Activated naive CD8-positive, alpha-beta T cell treated with anti-CD3 and anti-CD28 coated beads, Interleukin-2, amount 10 ng/mL, durations not matched to agents 7 days and 5 days (primary cell): ENCODE measurements at places on chromosomes 6 and 20.

DNA sequence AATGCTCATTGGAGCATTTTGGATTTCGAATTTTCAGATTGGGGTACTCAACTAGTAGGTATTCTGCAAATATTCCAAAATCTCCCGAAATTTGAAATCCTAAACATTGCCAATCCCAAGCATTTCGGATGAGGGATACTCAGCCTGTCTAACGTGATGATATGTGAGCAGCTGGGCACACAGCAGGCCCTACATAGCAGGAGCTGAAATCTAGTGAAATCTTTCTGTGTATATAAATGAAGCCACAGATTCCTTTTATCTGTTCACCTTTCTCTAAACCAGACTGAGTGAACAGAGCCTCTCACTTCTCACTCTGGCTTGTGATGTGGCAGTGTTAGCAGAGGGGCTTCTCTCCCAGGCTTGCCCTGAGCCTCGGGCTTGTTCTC is 17.8 kb downstream of the STX16 start:
- DNase-seq: no peak

DNA sequence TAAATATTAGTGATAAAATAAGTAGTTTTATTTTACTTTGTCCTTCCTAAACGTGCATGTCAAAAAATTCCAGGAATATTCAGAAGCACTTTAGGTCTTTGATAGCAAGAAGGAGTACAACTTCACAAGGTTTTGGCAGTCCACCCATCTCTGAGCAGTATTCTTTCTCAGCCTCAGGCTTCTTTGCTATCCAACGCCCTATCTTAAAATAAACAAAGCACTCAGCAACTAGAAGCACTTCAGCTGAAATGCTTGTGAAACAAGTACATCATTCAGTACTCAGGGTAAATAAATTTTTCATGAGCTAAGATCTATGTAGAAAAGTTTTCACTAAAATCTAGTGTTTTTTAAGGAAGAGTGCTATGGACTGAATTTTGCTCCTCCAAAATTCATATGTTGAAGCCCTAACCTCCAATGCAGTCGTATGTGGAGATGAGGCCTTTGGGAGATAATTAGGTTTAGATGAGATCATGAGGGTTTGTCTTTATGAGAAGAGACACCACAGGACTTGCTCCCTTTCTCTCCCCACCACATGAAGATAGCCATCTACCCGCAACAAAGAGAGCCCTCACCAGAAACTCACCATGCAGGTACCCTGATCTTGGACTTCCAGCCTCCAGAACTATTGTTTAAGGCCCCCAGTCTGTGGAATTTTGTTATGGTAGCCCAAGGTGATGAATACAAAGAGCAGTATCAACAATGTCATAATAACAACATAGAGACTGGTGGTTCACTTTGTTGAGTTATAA is 539.1 kb downstream of the TFAP2A start:
- no peak for DNase-seq

GRCh38 chr6:147418523-147418922 is 90.0 kb upstream of the SAMD5 start:
- no peak for DNase-seq

- DNase-seq: no peak
These were observed 27.5 kb downstream of the TOX2 start for GRCh38 chr20:43942201-43942590.

DNA sequence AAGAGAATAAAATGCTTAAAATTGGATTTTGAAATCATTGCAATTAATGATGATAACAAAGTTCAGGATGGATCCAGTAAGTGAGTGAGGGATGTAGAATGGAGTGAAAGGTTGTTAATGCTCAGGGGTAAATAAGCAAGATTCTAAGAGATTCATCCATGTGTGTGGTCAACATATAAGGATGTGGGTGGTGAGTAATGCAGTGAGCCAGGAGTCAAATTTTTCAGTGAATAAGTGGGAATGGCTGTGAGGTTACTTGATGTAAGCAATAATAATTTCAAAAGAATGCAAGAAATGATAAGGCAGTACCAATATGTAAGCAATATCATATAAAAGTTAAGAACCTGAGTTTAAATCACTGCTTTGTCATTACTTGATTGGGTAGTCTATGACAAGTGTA is 207.5 kb upstream of the ADGRB3 start:
- no peak for DNase-seq

- no peak for DNase-seq
These were observed 6.1 kb downstream of the UQCC2 start for GRCh38 chr6:33705268-33705885.

DNA sequence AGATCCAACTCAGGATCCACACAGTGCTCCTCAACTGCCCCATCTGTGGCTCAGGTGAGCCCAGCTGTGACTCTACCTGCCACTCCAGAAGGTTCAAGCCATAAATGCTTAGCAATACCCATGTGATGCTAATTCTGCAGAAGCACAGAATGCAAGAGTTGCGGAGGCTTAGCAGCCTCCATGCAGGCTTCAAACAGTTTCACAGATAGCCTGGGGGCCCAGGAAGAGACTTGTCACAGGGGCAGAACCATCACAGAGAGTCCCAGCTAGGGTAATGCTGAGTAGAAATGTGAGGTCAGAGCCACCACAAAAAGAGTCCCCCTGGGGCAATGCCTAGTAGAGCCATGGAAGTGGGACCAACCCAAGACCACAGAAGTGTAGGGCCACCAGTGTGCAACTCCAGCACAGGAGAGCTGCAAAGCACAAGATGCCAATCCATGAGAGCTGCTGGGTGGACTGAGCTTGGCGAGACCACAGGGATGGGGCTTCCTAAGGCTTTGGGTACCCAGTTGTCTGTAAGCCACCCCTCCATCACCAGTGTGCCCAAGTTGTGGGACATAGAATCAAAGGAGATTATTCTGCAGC is 283.9 kb downstream of the UBE3D start:
- DNase-seq: no peak

DNA sequence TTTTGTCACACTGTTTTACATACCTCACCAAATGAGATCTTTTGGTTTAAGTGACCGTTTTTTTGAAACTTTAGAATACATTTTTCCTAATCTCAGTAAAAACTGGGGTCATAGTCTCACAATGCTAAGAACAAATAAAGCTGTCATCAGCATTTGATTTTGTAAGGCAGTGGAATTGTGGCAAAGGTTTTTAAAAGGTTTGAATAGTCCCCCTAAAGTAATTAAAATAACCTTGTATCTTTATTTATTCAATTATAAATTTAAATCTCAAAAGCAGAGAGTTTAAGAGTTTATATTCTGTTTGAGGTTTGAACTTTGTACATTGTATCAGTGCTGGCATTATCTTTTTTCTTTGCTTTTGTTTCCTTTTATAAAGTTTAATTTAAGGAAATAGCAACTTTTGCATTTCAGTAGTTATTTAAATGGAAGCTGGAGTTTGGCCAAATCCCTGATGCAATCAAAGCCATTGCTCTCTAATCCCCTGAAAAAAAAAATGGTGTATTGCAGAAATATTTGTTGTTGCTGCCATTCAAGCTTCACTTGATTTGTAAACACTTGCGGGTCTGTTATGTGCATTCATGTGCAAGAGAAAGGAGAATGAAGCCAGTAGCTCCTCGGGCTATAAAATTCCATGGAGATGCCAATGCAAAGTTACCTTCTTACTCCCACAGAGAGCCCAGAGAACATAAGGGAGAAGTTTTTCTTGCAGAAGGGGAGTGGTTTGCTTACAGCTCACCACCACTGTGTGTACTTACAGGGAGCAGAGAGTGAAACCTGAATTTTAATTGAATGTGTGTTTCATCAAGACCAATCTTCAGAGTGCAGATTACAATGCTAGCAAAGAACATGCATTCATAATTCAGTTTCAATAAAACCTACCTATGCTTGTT is 391.8 kb downstream of the ARHGAP18 start:
- DNase-seq: no peak

DNA sequence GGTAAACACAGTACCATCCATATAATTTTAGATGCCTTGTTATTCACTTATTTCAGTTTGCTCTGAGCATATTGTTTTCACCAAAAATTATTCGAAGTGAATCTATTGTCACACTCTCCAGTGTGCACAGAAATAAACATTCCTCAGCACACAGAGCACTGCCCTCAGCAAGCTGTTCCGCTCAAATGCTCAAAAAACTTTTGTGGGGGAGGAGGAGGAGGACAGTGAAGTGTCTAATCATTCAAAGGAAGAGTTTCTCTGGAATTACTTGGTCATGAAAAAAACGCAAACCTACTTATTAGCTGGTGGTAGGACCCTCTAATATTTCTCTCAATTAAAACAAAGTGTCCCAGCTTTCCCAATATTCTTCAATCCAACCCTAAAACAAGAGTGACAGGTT is 88.3 kb downstream of the DTNBP1 start:
- DNase-seq: no peak

DNA sequence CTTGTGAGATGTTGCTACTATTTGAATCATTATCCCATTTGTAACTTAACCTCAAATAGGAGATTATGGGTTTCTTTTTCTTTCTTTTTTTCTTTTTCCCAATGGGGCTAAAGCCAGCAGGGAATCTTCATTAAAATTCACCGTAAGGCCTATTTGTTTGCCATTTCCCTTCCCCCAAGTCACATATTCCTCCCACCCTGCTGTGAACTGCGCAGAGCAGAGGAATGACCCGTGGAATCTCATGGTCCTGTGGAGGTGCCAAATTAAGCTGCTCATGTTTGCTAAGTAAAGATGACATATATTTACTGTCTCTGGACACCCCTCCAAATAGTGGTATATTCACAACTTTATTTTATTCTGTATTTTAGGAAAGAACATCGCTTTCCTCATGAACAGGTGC is 699.3 kb downstream of the RNF144B start:
- no peak for DNase-seq
